ENCODE measurements at places on chromosomes 6 and 20.

DNA sequence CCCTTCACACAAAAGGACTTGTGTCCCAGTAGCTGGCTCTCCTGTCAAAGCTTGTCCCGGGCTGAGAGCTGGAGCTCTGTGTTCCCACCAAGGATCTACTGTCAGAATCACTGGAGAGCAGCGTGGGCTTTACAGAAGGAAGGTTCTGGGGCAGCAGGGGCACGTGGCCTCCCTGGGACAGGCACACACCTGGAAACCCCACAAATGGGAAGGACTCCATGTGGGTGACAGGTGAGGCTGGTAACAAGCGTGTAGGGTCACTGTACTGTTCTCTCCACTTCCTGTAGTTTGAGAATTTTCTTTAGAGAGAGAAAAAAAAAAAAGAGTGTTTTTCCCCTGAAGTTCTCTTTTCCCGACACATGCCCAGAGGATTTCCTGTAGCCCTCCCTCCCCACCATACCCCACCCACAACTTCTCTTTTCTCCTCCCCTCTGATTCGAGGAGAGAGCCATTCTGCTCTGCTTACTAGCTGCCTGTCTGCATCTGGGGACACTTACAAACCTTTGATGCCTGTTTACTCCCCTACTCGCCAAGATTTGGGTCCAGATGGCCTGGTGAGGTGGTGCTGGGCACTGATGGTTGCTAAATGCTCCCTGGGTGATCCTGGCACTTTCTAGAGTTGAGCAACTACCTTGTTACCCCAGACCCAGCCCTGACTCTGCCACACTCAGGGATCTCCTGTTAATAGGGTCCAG lies 84.1 kb upstream of the SIRPA start:
- DNase-seq = peak; percentile 65

DNA sequence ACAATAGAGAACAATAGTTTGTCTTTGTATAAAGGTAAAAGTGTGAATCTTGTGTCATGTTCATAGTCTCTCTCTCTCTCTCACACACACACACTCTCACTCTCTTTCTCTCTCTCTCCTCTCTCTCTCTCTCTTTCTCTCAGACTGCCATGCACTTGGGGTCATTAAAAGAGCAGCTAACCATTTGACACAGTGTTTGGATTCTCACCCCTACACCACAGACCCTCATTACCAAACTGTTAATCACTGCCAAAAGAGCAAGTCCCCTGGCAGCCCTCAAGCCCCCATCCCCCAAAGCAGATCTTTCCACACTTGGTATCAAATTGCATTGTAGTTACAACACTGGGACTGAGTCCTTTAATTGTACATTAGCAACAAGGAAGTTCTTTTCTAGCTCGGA lies 305.8 kb upstream of the RSPO3 start:
- no peak for DNase-seq

DNA sequence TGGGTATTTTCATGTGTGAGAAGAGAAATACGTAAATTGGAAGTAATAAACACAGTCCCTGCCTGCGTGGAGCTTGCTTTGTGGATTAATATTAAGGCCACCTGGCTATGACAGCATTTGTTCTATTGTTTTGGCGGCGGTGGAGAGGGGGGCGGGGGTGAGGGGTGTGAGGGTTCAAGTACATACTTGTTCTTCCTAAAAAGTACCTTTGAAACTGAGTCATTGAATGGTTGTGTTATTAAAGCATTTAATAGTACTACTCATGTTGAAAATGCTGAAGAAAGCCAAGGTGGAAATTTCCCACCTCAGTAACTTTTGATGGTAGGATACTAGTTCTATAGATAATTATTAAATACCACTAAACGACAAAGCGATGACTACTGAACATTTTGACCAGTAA lies 95.0 kb downstream of the FOXC1 start:
- DNase-seq = no peak

- peak; percentile 46 for DNase-seq
These were observed 278.6 kb downstream of the TBC1D32 start for GRCh38 chr6:121055572-121056163.

DNA sequence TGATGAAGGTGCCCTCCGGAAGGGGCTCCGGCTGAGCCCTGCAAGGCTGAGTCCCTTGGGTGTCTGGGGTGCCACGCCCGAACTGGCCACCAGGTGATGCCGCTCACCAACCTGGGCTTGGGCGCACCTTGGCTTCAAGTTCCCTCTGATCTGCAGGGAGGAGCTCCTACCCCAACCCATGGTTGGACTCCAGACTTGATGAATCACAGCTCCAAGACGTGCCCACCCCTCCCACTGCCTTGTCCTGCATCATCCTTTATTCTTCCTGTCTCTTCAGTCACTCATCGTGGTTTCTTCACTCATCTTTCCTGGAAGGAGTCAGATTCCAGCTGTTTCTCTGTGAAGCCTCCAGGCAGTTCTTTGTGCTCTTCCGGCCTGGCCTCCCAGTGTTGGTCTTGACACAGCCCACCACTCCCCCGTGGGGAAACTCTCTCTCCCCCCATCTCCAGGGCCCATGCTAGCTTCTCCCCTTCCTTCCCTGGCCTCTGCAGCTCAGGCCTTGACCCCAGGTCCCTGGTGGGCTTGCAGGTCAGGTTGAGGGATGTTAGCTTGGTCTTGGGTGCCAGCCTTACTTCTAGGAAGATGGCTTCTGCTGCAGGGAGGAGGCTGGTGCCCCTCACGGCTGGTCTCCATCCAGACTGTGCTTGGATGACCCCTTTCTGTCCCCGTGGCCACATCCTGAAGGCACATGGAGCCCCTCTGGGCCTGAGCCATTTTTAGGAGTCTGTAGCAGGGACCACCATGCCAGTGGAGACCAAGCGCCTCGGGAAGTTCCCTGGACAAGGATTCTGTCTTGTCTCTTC lies 2.6 kb upstream of the ZBP1 start:
- peak; percentile 51 for DNase-seq

- peak; percentile 6 for DNase-seq
These were observed 1.2 kb downstream of the MYB start for GRCh38 chr6:135182071-135183001.

- DNase-seq = no peak
These were observed 103.9 kb downstream of the EPM2A start for GRCh38 chr6:145631374-145631773.

GRCh38 chr6:44558832-44559251 lies 171.3 kb downstream of the CDC5L start:
- peak; percentile 75 for DNase-seq

- DNase-seq = no peak
These were observed 209.8 kb downstream of the GJA1 start for GRCh38 chr6:121645100-121645745.

GRCh38 chr6:136918706-136919105 lies 3.4 kb upstream of the SLC35D3 start:
- no peak for DNase-seq

DNA sequence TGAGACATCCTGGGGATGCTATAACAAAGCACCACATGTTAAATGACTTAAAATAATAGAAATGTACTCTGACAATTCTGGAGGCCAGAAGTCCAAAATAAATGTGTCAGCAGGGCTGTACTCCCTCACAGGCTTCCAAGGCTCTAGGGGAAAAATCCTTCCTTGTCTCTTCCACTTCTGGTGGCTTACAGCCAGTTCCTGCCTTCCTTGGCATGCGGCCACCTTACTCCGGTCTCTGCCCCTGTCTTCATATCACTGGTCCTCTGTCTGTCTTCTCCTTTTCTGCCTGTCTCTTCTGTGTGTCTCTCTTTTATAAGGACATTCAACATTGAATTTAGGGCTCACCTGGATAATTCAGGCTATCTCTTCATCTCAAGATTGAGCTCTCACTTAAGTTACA lies 155.3 kb upstream of the SYNCRIP start:
- no peak for DNase-seq

DNA sequence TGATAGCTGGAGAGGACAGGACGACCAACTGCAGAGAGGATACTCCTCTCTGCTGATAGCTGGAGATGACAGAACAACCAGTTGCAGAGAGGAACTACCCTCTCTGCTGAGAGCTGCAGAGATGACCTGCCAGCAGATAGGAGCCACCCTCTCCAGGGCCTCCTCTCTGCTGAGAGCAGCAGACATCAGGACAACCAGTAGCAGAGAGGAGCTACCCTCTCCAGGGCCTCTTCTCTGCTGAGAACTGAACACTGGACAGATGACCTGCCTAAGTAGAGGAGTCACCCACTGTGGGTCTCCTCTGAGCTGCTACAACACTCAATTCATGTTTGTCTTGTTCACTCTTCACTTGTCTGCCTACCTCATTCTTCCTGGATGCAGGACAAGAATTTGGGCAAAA lies 27.3 kb upstream of the ZBTB24 start:
- DNase-seq = no peak

GRCh38 chr6:129863664-129864063 lies 2.5 kb upstream of the TMEM244 start:
- DNase-seq = no peak

GRCh38 chr20:43983904-43984361 lies 69.3 kb downstream of the TOX2 start:
- no peak for DNase-seq

DNA sequence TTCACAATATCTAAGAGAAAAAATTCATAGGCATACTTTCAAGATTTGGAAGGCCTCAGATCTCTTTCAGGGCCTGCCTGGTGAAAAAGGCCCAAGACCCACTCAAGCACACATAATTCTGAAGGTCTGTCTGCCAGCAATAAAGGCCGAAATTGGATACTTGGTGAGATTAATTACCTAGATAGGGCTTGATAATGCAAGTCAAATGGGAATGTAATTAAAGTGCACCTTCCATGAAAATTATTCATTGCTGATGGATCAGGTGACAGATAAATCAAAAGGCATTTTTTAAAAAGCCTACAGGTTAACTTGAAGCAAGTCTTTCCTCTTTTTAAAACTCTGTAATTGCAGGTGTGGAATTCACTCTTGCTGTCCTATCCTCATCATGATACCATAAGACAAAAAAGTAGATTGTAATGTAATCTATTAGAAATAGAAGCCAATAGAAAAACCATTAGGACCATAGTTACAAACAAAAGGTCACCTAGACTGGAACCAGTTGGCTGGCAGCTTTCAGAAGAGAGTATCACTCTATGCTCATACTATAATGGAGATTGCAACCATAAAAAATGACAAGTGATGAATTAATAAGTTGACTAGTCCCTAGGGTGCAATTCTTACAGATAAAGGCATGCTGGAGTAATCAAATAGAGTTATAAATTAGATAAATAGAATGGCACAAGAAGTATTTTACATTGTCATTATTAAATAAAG lies 77.3 kb downstream of the EPHA7 start:
- no peak for DNase-seq

- DNase-seq = no peak
These were observed 37.0 kb downstream of the DYNLT1 start for GRCh38 chr6:158607411-158608170.

DNA sequence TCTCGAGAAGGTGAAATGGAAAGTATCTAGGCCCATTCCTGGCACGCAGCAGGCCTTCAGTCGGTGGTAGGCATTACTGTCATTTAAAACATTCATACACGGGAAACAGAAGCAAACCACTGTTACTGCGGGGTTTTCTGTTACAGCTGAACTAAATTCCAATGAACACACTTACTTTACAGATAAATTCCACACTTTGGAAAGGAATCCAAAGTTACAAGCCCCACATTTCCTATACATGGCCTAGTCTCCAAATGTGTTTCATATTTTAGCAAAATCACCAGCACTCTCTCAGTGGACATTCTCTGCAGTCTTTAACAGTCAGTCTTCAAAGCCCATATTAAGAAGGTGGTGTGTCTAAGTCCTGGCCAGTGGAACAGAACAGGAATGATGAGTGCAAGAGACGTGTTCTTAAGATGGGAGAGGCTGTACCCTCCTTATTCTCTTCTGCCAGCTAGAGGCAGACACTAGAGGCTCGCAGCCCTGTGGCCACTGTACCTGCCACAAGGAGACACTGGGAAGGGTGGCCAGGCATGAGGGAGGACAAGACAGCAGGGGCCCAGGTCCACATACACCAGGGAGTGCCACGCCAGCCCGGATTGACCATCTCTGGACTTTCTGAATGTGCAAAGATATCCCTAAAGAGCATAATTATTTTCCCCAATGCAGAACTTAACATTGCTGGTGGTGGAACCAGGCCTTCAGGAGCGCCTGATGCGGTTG lies 76.4 kb downstream of the CDC5L start:
- DNase-seq = no peak
